HEK293T (cell line): ENCODE measurements at places on chromosomes 3 and 15.
A peak's percentile ranks its signal among the peaks of the same experiment; 100 is the strongest.

- no peak for DNase-seq
These were observed 22.8 kb downstream of the EFCC1 start for GRCh38 chr3:129023909-129024308.

DNA sequence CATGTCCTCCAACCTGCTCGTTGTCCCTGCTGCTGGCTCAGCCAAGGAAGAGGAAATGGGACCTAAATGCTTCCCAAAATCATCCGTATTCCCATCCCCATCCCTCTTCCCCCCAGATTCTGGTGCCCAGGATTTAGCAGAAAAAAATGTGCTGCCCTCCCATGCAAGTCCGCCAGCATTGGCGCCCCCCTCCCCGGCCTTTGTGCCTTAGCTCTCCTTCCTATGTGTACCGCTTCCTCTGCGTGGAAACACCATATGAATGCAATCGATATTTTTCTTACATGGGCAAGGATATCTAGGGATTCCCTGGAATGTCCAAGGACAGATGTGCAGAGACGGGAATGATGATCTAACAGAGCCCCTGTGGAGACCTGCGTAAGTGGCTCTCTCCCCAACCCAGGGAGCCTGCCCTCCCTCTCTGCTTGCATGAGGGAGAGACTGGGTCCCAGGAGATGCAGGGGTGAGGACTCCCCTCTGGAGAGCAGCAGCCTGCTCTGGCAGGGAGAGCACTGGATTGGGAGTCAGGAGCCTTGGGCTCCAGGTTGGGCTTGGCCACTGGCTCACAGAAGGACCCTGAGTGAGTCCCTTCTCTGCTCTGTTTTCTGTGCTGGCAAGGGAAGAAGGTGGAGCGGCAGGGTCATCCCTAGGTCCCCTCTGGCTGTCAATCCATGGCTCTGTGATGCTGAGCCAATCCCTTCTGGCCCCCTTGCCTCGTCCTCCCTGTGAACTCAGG lies 227.2 kb downstream of the XXYLT1 start:
- no peak for DNase-seq

DNA sequence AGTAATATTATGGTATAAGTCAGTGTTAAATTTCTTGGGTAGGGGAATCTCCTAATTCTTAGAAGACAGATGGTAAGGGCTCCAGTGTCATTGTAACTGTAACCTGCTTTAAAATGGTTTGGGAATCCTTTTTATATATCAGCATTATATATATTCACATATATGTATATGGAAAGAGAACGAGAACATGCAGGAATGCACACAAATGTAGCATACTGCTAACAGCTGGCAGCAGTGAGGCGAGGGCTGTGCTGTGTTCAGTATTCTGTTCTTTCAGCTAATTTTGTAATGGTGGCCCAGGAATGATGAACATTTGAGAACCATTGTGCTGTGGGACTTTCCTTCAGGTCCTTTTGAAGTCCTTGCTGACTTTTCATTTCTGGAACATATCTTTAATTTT lies 60.8 kb downstream of the EEFSEC start:
- DNase-seq = no peak

- no peak for DNase-seq
These were observed 144.3 kb upstream of the PFN2 start for GRCh38 chr3:150114873-150115540.

GRCh38 chr3:17771177-17772017 lies 29.0 kb upstream of the TBC1D5 start:
- DNase-seq = no peak

GRCh38 chr15:83198476-83198875 lies 9.1 kb downstream of the HDGFL3 start:
- no peak for DNase-seq

DNA sequence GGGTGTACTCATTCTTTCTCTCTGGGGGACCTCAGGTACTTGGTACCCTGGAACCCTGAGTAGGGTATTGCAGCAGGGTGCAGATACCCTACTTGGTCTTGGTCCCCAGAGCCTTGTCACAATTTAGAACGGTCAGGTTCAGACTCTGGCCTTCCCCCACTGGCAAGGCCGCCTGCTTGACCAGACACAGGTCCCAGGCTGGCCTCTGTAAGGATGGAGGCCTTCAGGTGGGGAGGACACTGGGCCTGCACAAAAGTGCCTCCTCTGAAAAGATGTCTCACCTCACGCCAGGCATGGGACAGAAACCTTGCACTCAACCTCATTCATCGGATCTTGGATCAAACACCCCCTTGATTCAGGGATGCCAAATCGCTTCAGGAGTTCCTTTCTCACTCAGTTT lies 158.4 kb downstream of the KLF13 start:
- DNase-seq = no peak

GRCh38 chr3:143236226-143236964 lies 116.8 kb downstream of the CHST2 start:
- no peak for DNase-seq

DNA sequence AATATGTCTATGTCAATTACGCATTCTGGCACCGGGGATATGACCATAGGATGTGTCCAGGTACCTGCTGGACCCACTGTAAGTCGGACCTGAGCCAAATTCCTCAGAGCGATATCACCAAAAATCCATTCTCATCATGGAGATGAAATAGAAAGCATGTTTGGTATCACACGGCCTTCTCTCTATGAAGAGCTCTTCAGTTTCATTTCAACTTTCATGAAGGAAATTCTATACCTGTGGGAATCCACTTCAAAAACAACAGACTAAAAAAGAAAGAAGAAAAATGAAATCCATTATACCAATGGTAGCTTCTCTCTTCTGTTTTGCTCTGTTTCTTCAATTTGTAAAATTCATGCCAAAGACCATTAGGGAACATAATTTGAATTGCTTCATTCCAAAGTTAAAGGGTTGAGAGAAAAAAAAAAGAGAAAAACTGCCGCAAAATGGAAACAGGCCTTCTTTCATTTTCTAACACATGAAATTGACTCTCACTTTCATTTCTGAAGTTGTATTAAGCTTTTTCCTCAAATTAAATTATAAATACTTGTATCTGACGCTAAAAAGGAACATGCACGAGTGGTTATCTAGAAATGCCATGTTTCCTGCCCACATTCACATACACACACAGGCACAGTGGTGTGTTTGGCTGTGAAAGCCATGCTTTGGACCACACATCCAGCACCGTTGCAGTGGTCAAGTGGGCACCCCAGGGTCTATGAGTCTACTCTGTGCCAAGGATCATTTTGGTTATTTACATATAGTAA lies 46.9 kb upstream of the DIPK2A start:
- no peak for DNase-seq

DNA sequence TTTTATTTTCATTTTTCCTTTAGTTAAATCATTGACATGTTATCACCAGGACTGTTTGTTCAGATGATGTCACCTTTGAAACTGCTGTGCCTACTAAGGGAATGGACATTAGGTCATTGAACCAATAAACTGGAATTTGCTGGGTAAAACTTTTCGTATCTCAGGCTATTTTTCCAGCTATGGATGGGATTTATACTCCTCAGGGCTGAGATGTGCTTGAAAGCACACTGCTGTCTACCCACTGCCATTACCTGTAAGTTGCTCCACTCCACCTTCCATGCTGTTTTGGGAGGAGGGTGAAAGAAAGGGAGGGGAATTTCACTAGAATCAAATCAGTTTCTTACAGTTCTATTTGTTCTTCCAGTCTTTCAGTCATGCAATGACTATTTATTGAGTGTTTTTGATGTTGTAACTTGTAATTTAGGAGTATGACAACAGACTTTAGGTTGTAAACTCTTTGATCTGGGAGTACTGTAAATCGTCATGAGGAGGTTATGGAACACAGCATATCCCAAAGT lies 11.3 kb downstream of the EHD4 start:
- DNase-seq = no peak

DNA sequence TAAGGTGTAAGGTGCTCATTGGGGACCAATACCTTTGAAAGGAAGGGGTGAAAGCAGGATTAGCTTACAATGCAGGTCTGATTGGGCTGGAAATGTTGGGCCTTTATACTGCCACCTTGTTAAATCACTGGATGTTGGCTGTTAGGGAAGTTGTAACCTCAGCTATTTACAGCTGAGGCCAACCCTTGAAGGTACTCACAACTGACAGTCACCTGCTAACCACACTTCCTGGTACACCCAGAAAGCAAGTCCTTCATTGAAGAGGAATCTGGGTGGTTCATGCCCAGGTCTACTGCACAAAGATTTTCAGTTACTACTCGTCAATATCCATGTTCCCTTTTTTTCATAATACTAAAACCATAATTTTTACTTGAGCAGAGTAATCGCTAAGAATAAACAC lies 65.4 kb upstream of the CLDN18 start:
- no peak for DNase-seq

GRCh38 chr3:57003676-57004075 lies 56.8 kb upstream of the SPATA12 start:
- DNase-seq = no peak

DNA sequence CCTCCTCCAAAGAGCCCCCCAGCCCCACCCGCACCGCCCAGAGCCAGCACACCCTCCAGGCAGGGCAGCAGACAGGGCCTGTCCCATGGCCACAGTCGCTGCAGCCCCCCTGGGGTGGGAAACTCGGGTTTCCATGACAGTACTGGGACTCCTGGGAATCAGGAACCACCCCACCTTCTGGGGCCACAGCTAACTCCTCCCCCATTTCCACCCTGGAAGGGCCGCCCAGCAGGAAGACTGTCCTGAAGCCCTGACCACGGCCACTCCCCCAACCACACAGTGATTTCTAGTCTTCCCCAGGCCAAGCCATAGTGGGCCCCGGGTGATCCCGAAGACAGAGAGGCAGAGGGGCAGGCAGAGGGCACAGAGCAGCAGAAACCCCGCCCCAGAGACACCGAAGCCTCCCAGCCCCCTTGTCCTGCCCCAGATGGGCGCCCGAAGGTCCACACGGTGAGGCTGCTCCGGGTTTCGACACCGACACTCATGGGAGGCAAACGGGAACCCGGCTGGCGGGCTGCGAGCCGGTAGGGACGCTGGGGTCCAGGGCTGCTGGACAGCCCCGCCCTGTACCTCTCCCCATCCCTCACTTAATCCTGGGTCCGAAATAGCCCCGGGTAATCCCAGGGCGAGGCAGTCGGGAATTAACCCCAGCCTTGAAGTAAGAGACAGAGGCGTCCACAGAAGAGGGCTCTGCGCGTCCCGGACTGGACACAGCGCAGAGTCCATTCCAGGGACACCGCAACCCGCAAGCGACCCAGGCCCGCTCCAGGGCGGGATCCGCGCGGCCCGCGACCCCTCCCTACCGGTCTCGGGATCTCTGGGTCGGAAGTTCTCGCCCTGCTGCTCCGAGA lies 138.4 kb downstream of the NUP210 start:
- no peak for DNase-seq

- DNase-seq = no peak
These were observed 13.7 kb downstream of the CTDSPL2 start for GRCh38 chr15:44441095-44441501.

- DNase-seq = no peak
These were observed 333.0 kb downstream of the EPHA3 start for GRCh38 chr3:89440386-89440785.

DNA sequence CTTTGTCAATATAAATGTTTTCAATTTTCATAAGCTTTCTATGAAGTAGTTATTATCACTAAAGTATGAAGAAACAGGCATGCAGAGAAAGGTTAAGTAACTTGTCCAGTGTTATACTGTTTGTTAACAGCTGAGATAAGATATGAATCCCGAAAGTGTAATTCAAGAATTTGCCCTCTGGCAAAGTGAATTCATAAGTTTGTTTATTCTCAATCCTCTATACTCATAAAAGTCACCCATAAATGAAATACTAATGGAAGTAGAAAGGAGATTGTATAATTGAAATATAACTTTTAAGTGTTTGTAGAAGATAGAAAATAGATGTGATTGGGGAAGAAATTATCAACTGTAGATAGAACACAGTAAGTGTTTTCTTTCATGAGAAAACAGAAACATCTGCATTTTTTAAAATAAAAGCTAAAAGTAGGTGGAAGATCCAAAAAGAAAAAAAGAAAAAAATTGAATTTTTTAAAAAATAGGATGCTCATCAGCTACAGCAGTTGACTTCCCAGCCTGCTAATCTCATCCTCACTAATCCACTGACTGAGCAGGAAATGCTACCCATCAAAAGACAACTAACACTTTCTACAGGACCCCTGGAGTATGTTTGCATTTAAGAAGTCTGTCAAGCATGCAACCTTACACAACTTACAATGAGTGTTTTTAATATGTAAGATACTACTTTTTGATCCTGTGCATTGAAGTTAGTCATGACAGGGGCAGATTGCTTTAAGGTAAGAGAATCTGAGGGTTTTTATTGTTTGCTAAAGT lies 878.1 kb downstream of the SI start:
- DNase-seq = peak; percentile 6

GRCh38 chr15:42358141-42358540 lies 1.2 kb upstream of the CAPN3 start:
- no peak for DNase-seq

DNA sequence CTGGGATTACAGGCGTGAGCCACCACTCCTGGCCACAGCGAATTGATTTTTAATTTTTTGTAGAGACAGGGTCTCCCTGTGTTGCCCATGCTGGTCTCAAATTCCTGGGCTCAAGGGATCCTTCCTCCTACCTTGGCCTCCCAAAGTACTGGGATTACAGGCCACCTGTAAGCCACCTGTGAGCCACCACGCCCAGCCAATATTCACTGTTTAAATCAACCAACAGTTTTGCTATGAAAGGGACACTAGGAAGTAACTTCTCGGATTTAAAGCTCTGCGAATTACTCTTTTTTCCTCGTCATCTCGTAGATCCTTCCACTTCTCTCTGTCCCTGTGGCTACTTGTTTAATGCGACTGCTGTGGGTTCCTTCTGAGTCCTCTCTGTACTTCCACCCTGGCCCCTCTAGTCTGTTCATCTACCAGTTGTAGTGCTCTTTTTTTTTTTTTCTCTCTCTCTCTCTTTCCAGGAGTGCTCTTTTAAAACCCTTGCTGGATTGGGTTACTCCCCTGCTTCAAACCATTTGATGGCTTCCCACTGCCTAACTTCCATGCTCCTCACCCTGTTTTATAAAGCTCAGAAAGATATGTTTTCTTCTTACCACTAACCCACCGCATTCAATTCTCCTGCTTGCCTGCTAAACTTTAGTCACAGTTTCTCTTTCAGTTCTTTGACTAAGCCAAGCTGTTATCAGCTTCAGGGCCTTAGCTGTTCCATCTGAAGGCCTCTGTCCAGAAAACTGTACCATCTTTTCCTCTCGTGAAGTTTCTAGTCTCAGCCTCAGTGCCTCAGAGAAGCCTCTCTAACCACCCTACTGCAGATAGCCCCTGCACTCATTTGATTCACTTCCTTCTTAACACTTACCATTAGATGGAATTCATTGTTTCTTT lies 12.4 kb downstream of the RTF1 start:
- DNase-seq = no peak

GRCh38 chr15:89167267-89168176 lies 53.9 kb downstream of the RLBP1 start:
- no peak for DNase-seq
